ENCODE measurements at places on chromosomes 3 and 15. TPM values are rescaled to one million over a fixed set of nuclear protein-coding genes. Genes with fewer than 3 reads are reported as not detected.

GRCh38 chr3:27666272-27666671, 55.9 kb downstream of the EOMES start:
- DNase-seq, result no peak

DNA sequence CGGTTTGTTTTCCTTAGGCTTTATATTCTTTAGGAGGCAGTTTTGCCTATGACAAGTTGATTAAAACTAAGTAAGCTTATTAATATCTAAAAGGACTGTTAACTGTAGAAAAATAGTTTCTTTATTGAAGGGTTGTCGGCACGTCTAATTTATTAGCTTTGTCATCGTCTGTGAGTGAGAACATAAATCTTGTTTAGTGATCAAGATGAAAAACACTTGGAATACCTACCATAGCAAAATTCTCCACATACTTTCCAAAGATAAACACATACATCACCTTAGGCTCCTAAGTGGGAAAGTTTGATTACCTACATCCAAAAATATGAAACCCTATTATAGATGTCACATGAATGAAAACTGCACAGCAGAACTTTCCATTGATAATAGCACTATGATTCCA, 139.1 kb upstream of the BNIP2 start:
- DNase-seq, result no peak

TMEM207 gene
- not detected for total RNA-seq

PRKCI gene
- 44.3 TPM for total RNA-seq

DNA sequence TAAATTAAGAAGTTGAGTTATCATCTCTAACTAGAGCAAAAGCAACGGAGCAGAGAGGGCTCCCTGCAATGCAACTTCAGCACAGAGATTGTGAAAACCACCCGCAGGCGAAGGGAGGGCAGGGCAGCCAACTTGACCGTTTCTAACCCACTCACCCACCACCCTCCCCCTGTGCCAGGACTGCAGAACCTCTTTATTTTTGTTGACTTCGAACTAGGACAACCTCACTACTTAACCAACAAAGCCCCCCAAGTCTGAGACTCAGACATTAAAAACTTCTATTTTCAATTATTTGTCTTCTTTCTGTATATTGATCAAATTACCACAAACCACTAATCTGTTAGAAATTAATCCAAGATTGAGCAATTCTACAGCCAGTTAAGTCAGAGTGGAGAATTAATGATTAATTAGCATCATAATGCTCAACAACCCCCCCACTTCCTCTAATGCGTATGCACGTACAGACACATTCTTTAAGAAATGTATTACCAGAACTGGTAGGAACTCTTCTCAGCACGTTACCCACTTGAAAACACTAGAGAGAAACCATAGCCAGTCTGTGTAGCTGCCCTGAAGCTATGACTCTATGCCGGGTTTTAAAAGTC, 2.0 kb downstream of the MGLL start:
- DNase-seq, result no peak

- no peak for DNase-seq
Observed at GRCh38 chr3:123602325-123602724, 17.5 kb upstream of the HACD2 start.

GRCh38 chr3:188212308-188212969, 58.5 kb downstream of the LPP start:
- no peak for DNase-seq

- DNase-seq, result no peak
Observed at GRCh38 chr3:196883361-196883760, 15.6 kb downstream of the SENP5 start.

DNA sequence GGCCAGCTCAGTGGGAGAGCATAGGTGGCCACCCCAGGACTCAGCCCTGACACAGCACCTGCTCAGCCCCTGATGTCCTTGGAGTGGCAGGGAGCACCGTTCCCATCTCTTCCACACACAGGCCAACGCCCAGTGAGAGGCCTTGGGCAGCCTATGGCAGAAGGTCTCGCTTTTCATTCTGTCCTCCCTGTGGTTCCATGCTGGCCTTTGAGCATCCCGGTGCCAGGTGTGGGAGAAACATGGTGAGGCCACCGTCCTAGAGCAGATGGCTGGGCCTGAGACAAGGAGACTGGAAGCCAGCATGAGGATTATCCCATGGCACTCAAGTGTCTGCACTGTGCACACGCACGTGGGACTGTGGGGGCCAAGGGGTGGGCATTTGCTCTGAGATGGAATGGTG, 25.1 kb downstream of the ADCY5 start:
- DNase-seq, result no peak

DNA sequence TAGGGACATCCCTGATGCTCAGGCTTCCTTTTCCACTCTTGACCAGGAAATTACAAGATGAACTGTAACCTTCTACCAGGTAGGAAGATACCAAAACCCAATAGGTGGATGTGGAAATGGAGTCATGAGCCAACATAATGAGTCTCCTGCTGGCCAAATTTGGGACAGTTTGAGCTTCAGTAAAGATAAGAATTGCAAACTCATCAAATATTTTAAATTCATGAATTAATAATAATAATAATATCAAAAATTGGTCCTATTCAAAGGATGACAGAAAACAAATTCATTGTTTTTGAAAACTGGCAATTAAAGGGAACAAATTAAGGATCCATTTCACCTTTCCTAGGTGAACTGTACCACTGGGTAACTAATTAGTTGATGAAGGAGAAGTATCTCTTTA, 309.7 kb downstream of the NEK10 start:
- no peak for DNase-seq

- DNase-seq, result no peak
Observed at GRCh38 chr3:170159459-170159858, 22.1 kb downstream of the PHC3 start.
